NCI-H2171 (cell line): ENCODE measurements at places on chromosomes 16 and 17.

DNA sequence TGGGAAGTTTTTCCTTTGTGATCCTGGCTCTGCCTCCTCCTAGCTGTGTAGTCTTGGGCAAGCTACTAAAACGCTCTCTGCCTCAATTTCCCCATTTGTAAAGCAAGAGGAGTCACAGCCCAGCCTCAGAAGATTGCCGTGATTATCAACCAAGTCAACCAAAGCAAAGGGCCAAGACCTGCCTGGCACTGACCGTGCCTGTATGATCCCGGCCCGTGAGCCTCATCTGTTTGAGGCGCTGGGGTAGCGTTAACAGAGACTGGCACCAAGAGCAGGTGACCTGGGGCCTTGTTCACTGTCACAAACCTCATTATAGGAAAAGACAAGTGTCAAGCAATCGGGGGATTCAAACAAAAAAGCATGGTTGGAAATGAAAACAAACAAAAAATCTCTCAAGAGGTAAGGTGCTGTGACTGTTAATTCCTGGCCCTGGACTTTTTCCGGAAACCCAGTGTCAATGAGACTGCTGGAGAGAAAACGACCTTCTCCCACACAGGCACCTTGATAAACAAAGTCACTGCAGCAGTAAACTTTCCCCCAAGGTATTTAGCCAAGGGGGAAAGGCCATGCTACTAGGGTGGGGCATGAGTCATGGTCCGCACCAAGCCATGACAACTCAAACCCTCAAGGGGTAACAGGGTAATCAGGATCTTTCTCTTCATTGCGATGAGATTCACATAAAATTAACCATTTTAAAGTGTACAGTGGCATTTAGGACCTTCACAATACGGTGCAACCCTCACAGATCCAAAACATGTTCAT is 5.4 kb downstream of the MEAK7 start:
- DNase-seq: no peak

DNA sequence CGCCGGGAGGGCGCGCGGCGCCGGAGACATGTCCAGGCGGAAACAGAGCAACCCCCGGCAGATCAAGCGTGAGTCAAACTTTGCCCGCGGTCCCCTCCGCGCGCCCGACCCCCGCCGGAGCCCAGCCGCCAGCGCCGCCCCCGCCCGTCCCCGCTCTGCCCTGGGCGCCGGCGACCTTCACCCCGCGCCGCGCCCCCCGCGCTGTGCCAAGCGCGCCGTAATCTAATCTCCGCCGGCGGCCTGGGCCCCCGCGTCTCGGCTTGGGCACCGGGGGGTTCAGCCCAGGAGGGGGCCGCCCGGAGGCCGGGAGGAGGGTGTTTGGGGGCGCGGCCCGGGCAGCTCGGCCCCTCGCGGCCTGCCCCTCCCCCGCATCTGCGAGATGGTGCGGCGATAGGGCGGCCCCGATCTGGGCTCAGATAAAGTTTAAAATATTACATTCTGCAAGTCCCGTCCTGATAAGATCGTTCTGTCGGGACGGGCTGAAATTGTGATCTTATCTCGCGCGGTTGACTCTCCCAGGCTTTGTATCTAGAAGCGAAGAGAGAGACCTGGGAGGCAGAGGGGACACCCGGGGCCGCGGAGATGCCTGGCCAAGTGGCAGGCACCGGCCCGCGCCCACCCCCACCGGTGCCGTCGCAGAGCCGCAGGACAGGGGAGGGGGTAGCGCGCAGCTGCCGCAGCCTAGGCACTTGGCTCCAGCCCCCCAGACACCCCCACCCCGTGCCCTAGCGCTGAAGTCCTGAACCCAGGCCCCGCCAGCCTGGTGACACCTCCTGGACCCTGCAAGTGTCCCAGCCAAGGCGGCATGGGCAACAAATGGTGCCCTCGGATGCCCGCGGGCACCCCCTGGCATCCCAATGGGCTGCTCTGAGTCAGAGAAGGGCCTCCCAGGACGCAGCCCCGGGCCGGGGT is 787 bp downstream of the ZFPM1 start:
- DNase-seq: no peak

DNA sequence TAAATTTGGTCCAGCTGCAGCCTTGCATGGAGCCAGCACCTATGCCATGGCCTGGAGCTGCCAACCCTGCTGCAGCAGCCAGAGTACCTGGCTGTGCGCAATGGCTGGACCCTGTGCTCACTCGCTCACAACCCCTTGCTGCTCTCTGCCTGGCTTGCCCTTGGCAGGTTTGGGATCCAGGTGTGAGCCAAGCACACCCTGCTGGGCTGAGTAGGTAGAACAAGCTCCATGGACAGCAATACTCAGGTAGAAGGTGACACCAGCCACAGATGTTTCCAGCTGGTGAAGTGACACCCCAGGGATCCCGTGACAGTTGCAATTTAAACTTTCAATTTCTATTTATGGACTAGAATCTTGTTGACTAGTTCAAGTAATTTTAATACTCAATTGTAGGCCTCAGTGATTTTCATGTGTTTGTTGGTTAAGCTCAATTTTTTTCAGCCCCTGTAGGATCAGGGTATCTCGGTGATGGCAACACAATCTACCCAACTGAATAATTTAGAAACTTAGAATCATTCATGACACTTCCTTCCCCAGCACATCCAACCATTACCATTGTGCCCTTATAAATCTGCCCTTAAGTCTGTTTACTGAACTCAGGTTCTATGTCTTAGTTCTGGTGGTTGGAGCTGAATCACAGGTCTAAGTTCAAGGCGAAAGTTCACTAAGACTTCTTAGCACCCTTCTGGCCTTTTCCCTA is 480.0 kb downstream of the PMP22 start:
- DNase-seq: no peak

GRCh38 chr17:21105064-21105894 is 21.5 kb upstream of the DHRS7B start:
- no peak for DNase-seq
